ENCODE measurements at places on chromosomes 1 and 21.

DNA sequence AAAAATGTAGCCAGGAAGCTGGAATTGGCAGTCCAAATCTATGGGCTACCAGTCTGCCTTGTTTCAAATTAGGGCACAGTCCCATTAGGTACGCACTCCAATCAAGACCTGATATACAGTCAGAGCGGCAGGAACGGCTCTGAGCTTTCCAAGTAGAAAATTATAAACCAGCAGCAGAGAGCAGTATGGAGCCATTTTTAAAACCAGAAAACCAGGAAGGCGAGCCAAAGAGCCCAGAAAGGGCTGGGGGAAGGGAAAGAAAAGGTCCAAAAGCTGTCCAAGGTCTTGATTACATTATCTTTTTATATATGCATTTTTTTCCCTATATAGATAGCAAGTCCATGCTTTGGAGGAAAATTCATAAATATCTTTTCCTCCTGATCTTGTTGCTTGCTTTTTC lies 719.0 kb downstream of the RWDD3 start:
- DNase-seq = no peak

DNA sequence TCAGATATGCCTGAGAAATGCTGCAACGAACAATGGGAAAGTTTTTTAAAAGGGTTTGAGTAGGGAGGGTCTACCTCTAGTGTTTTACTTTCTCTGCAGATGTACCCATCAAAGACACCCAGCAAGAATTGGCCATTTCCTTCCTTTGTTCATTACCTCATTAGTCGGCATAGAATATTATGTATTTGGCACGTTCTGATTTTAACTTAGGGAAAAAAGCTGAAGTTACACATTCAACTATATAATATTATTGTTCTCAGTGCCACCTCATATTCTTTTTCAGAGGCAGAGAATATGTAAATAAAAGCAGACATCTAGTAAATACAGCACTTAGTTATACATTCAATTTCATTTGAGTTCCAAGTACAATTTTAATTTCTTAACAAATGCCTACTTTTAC lies 83.7 kb upstream of the PPP2R5A start:
- no peak for DNase-seq

- no peak for DNase-seq
Measured at GRCh38 chr1:25173809-25174340, 58.4 kb downstream of the SYF2 start.

DNA sequence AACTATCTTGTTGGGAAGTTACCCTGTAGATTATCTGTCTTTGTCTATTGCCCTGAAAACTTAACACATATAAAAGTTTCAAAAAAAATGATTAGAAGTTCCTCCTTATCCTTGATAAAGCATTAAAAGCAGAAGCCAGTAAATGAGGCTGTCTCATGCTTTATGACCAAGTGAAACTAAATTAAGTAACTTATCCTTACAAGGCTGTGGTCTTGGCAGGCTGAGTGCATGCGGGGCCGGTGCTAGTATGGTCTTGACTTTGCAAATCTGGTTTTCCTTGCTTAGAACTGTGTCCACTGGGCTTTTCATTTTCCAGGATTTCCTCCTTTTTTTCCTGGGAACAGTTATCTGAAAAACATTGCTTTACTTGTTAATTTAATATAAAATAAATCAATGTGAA lies 43.1 kb downstream of the PCNX2 start:
- no peak for DNase-seq

DNA sequence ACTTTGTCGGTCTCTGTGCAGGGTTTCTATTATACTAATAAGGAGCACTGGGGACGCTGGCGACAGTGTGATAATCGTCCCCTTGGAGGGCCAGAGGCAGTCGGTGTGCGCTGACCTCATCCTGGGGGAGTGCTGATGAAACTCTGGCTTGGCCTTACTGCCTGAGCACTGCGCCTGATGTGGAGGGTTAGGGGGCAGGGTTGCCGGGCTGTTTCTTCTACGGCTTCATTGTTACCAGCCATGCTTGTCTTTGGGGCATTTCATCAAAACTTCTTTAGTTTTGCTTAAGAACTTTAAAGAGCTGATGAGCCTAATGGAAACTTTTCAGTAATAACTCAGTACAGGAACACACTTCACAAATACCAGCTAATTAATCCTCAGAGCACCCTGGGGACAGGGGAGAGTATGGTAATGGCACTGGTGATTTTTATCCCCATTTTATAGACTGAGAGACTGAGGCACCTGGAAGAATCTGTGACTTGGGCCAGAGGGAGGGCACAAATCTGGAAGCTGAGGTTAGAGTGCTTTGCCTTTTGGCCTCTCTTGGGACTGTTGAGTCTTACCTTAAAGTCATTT lies 81.8 kb downstream of the PEX14 start:
- DNase-seq = no peak

DNA sequence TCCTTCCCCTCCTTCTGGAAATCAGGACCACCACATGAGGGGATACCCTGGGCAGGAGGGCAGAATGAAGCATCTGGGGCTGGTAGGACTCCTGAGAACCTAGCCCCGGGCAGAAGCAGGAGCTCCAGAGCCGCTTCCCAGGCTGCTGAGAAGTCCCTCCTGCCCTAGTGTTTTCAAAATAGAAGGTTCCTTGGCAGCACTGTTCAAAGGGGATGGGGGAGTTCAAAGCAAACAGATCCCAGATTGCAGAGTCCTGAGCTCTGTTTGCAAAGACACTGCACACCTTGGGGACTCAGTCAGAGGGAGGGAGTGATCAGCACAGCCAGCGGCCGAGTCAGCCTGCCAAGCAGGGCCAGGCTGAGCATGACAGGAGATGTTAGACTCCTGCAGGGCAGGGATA lies 177.8 kb downstream of the PTPRU start:
- no peak for DNase-seq

DNA sequence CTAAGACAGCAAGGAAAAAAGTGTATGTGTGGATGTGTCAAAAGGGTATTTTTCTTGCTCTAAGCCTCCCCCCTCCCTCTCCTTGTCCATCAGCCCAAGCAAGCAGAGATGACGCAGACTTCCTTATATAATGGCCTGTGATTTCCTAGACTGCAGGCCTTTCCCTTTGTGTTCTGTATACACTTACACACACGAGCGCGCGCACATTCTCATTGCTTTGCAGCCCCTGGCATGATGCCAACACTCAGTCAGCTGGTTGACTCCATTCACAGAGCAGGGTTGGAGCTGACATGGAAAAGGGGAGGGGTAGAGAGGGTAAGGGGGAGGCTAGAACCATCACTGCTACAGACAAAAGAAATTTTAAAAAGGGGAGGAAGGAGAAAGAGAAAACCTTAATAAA lies 41.8 kb downstream of the GATAD2B start:
- no peak for DNase-seq

DNA sequence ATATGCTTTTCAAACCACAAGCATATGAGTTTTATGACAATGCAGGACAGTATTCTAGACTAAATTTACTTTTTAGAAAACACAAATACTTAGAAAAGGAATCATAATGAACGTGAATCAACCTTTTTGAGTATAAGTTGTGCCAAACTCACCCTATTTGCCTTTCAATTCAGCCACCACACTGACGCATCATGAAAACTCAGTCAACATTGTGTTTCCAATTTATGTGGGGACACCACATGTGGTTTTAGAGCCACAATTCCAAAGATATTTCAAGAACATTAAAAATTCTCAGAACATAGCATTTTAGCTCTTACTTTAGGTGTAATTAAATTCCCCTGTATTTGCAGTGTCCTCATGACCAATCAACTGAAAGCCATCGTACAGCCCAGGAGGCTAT lies 118.8 kb downstream of the PTBP2 start:
- DNase-seq = no peak

DNA sequence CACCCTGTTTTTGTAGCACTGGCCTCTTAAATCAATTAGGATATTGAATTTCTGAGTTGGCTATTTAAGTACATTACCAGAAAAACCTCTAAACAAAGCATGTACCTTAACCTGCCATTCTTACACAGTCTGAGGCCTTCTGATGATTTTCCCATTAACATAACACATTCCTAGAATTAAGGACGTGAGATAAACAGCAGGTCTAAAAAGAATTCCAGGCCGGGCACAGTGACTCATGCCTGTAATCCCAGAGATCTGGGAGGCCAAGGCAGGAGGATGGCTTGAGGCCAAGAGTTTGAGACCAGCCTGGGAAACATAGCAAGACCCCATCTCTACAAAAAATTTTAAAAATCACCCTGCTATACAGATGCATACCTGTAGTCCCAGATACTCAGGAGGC lies 18.0 kb upstream of the LRRC8D start:
- no peak for DNase-seq

GRCh38 chr1:111621050-111621449 lies 1.5 kb downstream of the RAP1A start:
- DNase-seq = no peak

DNA sequence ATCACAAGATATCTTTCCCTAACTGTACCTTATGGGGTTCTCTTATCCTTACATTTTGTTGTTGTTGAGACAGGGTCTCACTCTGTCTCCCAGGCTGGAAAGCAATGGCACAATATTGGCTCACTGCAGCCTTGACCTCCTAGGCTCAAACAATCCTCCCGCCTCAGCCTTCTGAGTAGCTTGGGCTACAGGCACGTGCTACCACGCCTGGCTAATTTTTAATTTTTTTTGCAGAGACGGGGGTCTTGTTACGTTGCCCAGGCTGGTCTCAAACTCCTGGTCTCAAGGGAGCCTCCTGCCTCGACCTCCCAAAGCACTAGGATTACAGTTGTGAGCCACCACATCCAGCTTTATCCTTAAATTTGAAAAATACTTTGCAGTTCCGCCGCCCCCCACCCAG lies 10.4 kb downstream of the RERE start:
- DNase-seq = no peak

DNA sequence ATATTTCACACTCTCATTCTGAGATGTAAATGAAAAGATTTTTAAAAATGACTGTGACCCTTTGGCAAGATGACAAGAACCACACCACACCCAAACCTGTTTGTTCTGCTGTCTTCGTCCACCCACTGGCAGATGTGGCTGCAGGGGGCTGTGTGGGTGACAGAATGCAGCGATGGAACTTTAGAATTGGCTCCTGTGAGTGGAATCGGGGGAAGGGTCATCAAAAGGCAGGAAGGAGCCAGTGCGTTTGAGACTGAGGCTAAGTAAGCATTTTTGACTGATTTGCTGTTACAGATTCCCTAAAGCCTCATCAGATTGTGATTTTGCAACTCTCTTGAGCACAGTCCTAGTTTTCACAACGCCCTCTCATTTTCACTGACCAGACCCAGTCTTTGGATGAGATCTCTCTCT lies 111.2 kb upstream of the ADGRL2 start:
- DNase-seq = no peak

DNA sequence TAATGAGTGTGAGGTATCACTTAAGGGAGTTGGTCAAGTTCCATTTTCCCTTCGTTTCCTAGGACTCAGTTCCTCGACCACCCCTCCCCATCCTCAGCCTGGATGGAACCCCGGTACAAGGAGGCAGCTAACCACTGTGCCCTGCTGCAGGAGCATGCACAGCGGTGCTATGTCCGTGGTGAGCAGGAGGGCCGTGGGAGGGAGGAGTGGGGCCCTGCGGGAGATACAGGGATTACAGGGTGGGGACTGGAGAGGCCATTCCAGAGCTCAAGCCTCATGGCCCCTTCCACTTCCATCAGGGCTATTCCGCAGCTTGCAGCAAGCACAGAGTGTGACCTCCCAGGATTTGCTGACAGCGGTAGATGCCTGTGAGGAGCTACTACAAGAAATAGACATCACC lies 25.8 kb downstream of the HYI start:
- DNase-seq = no peak

GRCh38 chr1:29338908-29339575 lies 102.7 kb downstream of the PTPRU start:
- DNase-seq = no peak

DNA sequence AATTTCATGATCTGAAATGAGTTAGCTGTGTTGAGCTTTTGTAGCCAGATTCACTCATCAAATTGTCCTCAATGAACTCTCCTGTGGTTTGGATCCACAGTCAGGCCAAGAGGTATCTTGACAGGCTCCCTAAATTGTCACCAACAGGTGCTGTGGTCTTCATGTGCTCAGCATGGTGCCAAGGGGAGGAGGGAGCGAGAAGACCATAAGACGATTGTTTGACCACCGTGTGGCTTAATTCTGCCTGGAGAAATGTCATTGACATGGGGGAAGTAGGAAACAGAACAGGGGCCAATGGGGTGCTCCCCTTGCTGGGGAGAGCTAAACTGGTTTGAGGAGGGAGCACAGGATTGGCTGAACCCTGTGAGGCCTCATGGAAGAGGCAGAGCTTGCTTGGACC lies 219.3 kb downstream of the KCNJ6 start:
- no peak for DNase-seq

GRCh38 chr1:206684478-206685333 lies at the start of gene MAPKAPK2:
TSS of gene MAPKAPK2 (plus strand) at chr1:206684905. CDS start at chr1:206685230, 325 bp downstream.
- DNase-seq = no peak

DNA sequence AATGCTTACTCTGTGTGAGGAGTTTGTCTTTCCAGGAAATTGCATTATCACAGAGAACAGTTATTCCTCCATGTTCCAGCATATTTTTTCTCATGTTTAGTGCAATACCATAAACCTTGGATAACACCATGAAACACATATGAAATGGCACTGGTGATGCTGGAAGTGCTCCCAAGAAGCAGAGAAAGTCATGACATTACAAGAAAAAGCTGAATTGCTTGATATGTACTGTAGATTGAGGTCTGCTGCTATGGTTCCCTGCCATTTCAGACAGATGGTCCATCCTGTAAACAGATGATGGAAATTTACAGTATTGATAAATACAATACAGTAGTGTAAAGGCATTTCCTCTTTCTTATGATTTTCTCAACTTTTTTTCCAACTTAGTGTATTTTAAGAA lies 422.1 kb downstream of the LRRIQ3 start:
- DNase-seq = no peak

- DNase-seq = no peak
Measured at GRCh38 chr1:75632350-75632949, 21.5 kb upstream of the SLC44A5 start.

GRCh38 chr1:33221385-33221758 lies 34.9 kb upstream of the ZNF362 start:
- DNase-seq = no peak

DNA sequence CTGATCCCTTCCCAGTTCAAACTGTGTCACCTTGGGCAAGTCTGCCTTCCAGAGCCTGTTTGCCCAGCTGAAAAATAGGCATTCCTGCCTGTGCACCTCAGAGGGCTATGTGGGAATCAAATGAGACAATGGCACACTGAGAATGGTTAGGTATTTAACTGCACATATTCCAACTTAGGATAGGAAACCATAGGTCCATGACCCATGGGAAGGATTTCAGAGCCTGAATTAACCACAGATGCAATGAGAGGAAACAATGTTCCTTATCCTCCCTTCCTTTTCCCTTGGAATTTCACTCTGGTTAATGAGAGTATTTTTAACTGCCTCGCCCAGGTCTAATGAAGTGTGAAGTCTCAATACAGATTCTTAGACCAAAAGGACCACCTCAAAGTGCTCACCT lies 12.7 kb downstream of the PAFAH2 start:
- no peak for DNase-seq

- no peak for DNase-seq
Measured at GRCh38 chr1:1331068-1331965, at the start of gene TAS1R3. TSS of gene TAS1R3 (plus strand) at chr1:1331280. CDS start at chr1:1331346, 66 bp downstream.

DNA sequence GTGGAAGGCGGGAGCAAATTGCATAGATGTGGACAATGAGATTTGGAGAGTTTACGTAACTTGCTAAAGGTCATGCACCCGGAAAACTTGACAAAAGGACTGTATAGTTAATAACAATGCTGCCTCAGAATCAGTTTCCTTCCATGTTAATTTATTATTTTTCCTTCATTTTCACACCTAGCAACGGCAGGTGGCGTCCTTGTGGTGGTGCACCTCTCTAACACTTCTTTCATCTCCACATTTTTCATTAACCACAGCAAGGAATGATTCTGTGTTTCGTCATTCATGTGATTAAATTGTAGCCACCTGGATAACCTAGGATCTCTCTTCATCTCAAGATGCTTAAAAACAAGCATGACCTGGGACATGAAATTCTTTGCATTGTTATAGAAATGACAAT lies 2133.0 kb downstream of the NCAM2 start:
- DNase-seq = no peak

Data from KG1 (cell line).